ENCODE measurements at places on chromosomes 1 and 21.

- no peak overlapping the region for H3K4me3 ChIP-seq
- H3K36me3 ChIP-seq = no peaks in the 10 kb centered on the region
- H3K4me1 ChIP-seq = peaks cover 67% of the 10 kb centered on the region
- DNase-seq = no peak
Measured at GRCh38 chr1:16374266-16374665, 7.2 kb downstream of the SZRD1 start.

- H3K36me3 ChIP-seq = no peaks in the 10 kb centered on the region
- no peaks in the 10 kb centered on the region for H3K4me1 ChIP-seq
- H3K27ac ChIP-seq = no peak overlapping the region
Measured at GRCh38 chr21:43467785-43468184, 40.9 kb upstream of the SIK1 start.

DNA sequence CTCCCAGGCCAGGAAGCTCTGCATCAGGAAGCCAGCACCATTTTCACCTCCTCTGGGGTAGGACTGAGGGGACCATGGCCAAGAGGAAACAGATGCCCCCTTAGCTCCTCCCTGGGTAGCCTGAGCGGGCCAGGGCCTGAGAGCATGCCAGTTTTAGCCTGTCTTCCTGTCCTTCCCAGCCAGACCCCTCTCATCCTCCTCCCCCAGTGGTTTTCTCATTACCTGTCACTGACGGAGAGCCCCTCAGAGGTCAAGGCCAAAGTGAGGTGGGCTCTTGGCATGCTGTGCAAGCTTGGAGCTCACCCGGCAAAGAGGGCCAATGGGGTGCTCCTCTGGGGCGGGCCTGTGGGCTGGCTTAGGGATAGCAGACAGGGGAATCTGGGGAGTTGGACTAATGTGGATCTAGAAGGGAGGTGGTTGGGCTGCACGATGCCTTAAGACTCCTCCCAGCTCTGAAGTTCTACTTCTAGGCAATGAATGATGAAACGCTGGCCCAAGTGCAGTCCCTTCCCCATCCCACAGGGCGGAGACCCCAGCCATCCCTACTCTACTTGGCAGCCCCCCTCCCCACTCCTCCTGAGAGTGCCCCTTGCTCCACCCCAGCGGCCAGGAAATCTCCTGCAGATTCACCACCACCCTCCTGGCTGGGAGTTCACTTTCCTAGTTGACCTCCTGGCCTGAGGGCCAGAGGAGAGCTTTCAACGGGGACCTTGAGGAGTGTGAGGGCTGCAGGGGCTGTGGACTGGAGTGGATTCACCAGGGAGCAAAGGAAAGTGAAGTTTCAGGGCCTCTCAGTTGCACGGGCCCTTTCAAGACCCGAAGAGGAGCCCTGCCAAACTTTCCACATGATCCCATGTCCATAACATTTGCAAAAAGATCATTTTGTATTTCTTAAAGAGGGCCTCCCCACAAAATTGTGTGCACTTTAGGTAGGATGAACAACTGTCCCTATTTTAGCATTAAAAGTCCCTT lies 9.4 kb upstream of the LMNA start:
- H3K4me3 ChIP-seq = peak overlapping the region; percentile 43
- peaks cover 86% of the 10 kb centered on the region for H3K4me1 ChIP-seq
- DNase-seq = no peak
- H3K36me3 ChIP-seq = no peaks in the 10 kb centered on the region
- no peaks in the 10 kb centered on the region for H3K27me3 ChIP-seq

GRCh38 chr1:94917251-94917650 lies 9.7 kb downstream of the CNN3 start:
- no peak for DNase-seq
- H3K27me3 ChIP-seq = no peaks in the 10 kb centered on the region
- H3K4me3 ChIP-seq = no peak overlapping the region
- H3K4me1 ChIP-seq = peaks cover 23% of the 10 kb centered on the region
- no peak overlapping the region for H3K27ac ChIP-seq
- no peaks in the 10 kb centered on the region for H3K36me3 ChIP-seq

DNA sequence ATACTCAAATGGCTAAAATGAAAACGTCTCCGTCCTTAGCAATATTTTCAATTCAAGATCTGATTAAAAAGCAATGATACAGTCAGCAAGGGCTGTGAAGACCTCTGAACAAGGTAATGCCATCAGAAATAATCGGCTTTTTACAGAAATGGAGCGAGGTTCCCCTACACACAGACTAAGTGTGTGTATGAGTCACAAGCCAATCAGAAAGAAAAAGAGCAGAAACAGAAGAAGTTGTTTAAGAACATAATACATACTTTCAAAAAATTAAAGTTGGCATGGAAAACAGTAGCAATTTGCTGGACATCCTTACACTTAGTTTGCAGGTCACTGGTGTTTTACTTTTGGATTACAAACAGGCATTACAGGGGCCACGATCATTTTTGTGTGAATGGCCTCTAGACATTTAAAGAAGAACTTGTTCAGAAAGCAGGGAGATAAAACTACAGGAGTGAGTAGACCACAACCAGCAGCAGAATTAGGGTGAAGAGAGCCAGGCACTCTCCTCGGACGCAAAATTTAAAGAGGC lies 350.0 kb upstream of the RUNX1 start:
- H3K27me3 ChIP-seq = no peaks in the 10 kb centered on the region
- no peak overlapping the region for H3K27ac ChIP-seq
- no peak overlapping the region for H3K4me3 ChIP-seq
- peaks cover 4% of the 10 kb centered on the region for H3K4me1 ChIP-seq

DNA sequence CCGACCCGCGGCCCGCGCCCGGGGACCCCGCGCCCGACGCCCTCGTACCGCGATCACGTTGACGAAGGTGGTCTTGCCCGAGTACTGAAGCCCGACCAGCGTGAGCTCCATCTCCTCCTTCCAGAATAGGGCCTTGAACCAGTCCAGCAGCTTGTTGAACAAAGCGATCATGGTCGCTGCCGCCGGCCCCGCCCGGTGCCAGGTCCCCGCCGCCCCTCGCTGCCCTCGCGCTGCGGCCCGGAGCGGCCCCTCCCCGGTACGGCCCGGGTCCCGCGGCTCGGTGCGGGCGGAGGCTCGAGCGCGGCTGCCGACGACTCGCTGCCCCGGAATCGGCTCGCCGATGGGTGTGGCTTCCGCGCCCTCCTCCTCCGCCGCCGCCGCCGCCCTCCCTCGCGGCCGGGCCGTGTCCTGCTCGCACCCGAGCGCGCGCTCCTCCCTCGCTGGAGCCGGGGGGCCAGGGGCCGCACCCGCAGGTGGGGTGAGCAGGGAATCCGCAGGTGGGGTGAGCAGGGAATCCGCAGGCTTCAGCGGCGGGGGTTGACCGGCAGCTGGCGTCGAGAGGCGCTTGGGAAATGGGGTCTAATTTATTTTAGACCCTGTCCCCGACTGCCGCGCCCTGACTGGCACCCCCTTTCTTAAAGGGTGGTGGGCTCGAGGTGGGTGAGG lies at the start of gene ARL8A:
Gene ARL8A (minus strand): TSS at position 336 of the 666 bp plus-strand sequence. CDS start 165 bp downstream, at position 171.
- H3K4me1 ChIP-seq = peaks cover 35% of the 10 kb centered on the region
- peaks cover 4% of the 10 kb centered on the region for H3K36me3 ChIP-seq
- peak within 1 kb of the TSS; percentile 93 for H3K27ac ChIP-seq
- DNase-seq = no peak

DNA sequence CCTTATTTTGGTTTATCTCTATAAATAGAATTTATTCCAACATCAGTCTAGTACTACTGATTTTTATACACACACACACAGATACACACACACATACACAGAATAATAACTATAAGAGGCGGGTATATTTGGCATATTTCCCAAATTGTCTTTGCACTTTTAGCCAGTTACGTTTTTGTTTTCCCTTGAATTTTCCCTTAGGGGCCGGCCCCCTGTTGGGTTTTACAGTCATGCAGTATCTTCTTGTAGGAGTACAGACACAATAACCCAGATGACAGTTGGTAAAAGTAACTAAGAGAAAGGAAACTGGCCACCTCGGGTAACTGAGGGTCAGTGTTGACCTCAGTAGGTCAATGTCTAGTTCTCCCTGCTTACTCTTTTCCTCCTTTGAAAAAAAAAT lies 50.9 kb downstream of the DISP1 start:
- no peaks in the 10 kb centered on the region for H3K4me1 ChIP-seq
- no peak overlapping the region for H3K27ac ChIP-seq
- DNase-seq = no peak
- no peaks in the 10 kb centered on the region for H3K27me3 ChIP-seq
- H3K36me3 ChIP-seq = no peaks in the 10 kb centered on the region

DNA sequence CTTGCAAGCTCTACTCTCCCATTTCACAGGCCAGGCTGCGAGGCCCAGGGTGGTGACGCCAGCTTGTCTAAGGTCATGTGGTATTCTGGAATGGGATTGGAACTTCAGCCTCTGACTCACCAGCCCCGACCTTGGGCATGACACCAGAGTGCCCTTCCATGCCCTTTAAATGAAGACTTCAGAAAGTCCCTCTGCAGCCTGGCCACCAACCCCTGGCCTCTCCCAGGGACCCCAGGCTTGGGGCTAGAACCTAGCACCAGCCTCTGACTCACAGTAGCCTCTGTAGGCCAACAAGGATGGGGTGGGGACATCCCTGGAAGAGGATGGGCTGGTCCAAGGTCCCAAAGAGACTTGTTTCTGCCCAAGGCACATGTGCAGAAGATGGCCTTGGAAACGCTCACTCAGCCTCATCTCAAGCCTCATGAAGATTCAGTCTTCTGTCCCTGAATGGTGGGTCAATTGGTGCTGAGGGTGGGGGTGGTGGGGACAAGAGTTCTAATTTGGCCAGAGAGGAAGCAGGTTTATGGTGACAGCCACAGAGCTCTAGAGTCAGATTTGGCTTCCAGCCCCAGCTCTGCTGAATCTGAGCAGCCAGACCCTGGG lies 36.1 kb upstream of the RUNX3 start:
- H3K27ac ChIP-seq = no peak overlapping the region
- H3K4me1 ChIP-seq = peaks cover 6% of the 10 kb centered on the region
- DNase-seq = no peak
- H3K27me3 ChIP-seq = peaks cover 32% of the 10 kb centered on the region
- H3K36me3 ChIP-seq = no peaks in the 10 kb centered on the region

- no peaks in the 10 kb centered on the region for H3K4me1 ChIP-seq
- H3K27me3 ChIP-seq = peaks cover 54% of the 10 kb centered on the region
- no peak overlapping the region for H3K4me3 ChIP-seq
- no peaks in the 10 kb centered on the region for H3K36me3 ChIP-seq
- DNase-seq = no peak
Measured at GRCh38 chr1:36786425-36786824, 247.9 kb downstream of the GRIK3 start.

GRCh38 chr1:1442069-1442770 lies 6.7 kb downstream of the VWA1 start:
- peaks cover 9% of the 10 kb centered on the region for H3K36me3 ChIP-seq
- no peak for DNase-seq
- H3K27ac ChIP-seq = no peak overlapping the region
- H3K4me1 ChIP-seq = peaks cover 31% of the 10 kb centered on the region
- no peak overlapping the region for H3K4me3 ChIP-seq
- no peaks in the 10 kb centered on the region for H3K27me3 ChIP-seq

- H3K4me1 ChIP-seq = no peaks in the 10 kb centered on the region
- no peaks in the 10 kb centered on the region for H3K36me3 ChIP-seq
- no peak overlapping the region for H3K4me3 ChIP-seq
Measured at GRCh38 chr1:235583511-235584001, 66.0 kb downstream of the GNG4 start.

DNA sequence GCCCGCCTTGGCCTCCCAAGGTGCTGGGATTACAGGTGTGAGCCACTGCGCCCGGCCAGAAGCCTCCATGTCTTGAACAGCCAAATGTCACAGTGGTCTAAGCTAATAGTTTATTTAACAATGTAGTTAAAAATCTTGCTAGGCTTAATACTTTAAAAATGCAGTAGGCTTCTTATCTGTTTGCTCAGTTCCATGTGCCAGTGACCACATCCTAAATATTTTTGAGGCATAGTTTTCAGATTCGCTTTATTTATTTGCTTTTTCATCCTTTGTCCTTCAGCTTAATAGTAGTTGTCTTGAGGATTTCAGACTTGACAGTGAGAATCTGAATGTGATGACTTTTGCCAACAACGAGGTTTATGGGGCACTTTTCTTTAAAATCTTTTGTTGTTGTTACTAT lies 59.9 kb upstream of the PRRX1 start:
- H3K27ac ChIP-seq = no peak overlapping the region
- no peak overlapping the region for H3K4me3 ChIP-seq
- no peaks in the 10 kb centered on the region for H3K4me1 ChIP-seq
- no peaks in the 10 kb centered on the region for H3K36me3 ChIP-seq
- no peak for DNase-seq

GRCh38 chr1:216566641-216567205 lies 143.5 kb upstream of the USH2A start:
- DNase-seq = no peak
- H3K27me3 ChIP-seq = no peaks in the 10 kb centered on the region
- no peak overlapping the region for H3K4me3 ChIP-seq
- H3K36me3 ChIP-seq = no peaks in the 10 kb centered on the region

GRCh38 chr1:109466125-109466451 lies 258 bp upstream of the SYPL2 start:
- H3K4me1 ChIP-seq = peaks cover 11% of the 10 kb centered on the region
- no peak for DNase-seq
- peaks cover 78% of the 10 kb centered on the region for H3K27me3 ChIP-seq
- peak overlapping the region; percentile 57 for H3K4me3 ChIP-seq

- H3K27ac ChIP-seq = peak within 1 kb of the TSS; percentile 96
- H3K4me1 ChIP-seq = peaks cover 14% of the 10 kb centered on the region
- H3K36me3 ChIP-seq = peaks cover 34% of the 10 kb centered on the region
Measured at GRCh38 chr1:46340404-46341221, at the start of gene NSUN4. NSUN4 (plus strand) TSS chr1:46340807; CDS start chr1:46340827, 20 bp downstream.

- no peak overlapping the region for H3K27ac ChIP-seq
- no peaks in the 10 kb centered on the region for H3K27me3 ChIP-seq
- no peak overlapping the region for H3K4me3 ChIP-seq
- no peak for DNase-seq
- H3K36me3 ChIP-seq = peaks cover 48% of the 10 kb centered on the region
- peaks cover 4% of the 10 kb centered on the region for H3K4me1 ChIP-seq
Measured at GRCh38 chr1:64881281-64881680, 85.1 kb downstream of the JAK1 start.

DNA sequence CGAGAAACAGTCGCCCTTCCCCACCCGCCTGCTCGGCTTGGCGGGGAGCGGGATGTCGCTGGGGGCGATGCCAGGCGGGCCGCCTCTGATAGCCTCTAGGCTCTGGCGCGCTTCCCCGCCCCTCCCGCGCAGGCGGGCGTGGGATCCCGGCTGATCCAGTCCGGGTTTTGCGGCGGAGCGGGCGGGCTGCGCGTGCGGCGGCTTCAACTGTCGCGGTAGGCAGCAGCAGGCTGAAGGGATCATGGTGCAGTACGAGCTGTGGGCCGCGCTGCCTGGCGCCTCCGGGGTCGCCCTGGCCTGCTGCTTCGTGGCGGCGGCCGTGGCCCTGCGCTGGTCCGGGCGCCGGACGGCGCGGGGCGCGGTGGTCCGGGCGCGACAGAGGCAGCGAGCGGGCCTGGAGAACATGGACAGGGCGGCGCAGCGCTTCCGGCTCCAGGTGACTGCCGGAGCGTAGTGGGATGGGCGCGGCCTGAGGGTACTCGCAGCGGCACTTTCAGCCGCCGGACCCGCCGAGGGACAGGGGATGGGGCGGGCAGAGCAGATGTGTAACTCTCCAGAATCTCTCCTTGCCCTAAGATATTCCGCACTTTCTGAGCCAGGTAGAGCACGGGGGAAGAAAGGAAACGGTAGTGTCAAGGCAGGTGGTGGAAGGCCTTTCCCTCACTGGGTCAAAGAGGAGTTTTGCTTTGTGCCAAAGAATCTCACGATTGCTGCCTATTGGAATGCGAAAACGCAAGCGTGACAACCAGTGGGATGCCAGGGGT lies at the start of gene FAAH:
Gene FAAH (plus strand): TSS at position 210 of the 764 bp plus-strand sequence. CDS start 32 bp downstream, at position 242.
- H3K27ac ChIP-seq = no peak within 1 kb of the TSS
- H3K36me3 ChIP-seq = no peaks in the 10 kb centered on the region

GRCh38 chr1:24779689-24780464 lies 34.6 kb downstream of the CLIC4 start:
- no peak overlapping the region for H3K4me3 ChIP-seq
- no peak for DNase-seq
- H3K36me3 ChIP-seq = no peaks in the 10 kb centered on the region
- no peak overlapping the region for H3K27ac ChIP-seq
- no peaks in the 10 kb centered on the region for H3K27me3 ChIP-seq

- no peaks in the 10 kb centered on the region for H3K4me1 ChIP-seq
- H3K27ac ChIP-seq = no peak overlapping the region
- no peak overlapping the region for H3K4me3 ChIP-seq
Measured at GRCh38 chr1:175713381-175713780, 30.0 kb downstream of the TNR start.
